Epithelial cell of proximal tubule (primary cell): ENCODE measurements at places on chromosomes 11 and 22.

GRCh38 chr11:123373754-123374621 lies 56.1 kb upstream of the GRAMD1B start:
- DNase-seq = no peak

DNA sequence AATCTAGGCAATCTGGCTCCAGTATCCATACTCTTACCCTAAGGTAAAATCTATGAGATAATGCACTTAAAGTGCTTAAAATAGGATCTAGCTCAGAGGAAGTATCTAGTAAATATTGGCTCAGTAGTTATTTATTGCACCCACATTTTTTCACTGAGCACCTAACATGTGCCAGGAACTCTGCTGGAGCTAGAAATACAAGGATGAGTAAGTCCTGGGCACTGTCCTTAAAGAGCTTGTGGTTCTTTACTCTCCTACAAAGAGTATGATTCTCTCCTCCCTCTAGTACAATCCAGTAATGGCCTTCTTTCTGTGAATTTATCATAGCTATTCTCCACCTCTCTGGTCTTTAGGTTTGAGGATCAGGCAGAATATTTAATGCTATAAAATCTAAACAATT lies 59.2 kb downstream of the DEUP1 start:
- no peak for DNase-seq

GRCh38 chr11:26719289-26719973 lies 2.4 kb downstream of the SLC5A12 start:
- no peak for DNase-seq

DNA sequence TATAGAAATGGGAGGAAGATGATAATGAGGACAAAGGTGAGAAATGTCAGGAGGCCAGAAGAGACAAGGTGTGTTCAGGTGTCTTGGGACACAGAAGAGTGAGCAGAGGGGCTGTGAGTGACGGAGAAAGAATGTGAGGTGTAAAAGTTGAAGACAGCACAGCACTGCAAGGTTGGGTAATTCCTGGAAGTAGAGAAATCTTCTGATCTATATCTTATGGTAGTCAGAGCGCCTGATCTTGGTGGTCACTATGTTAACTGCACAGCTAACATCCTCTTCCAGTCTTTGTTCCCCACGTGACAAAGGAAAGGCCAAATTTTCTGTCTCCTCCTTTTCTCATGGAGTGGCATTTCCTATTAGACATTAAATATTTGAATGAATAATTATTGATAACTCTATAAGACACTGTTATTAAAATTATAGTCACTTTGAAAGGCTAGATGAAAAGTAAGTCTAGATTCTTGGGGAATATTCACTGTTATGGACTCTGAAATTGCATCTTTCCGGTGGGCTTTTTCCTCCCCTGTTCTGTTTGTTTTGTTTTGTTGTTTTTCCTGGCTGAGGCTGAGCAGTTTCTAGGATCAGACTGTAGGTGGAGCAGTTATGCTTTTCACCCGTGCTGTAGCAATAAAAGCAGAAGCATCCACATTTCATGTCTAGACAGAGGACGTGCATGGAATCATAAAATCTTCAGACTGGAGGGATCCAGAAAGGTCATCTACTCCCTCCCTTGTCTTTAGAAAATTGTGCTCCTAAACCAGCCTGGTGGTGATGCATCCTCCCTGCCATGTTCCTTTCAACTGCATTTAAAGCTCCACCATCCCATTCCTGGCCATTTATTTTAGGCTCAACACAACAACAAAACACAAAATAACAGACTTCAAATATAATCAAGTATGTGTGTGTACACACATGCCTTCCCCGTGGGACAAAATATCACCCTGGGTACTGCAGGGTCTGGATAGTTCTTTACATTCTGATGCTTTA lies 26.6 kb downstream of the SC5D start:
- DNase-seq = no peak
